CD4-positive, alpha-beta T cell treated with Interleukin-17A for 1 hour (primary cell): ENCODE measurements at places on chromosomes 11 and 22.

DNA sequence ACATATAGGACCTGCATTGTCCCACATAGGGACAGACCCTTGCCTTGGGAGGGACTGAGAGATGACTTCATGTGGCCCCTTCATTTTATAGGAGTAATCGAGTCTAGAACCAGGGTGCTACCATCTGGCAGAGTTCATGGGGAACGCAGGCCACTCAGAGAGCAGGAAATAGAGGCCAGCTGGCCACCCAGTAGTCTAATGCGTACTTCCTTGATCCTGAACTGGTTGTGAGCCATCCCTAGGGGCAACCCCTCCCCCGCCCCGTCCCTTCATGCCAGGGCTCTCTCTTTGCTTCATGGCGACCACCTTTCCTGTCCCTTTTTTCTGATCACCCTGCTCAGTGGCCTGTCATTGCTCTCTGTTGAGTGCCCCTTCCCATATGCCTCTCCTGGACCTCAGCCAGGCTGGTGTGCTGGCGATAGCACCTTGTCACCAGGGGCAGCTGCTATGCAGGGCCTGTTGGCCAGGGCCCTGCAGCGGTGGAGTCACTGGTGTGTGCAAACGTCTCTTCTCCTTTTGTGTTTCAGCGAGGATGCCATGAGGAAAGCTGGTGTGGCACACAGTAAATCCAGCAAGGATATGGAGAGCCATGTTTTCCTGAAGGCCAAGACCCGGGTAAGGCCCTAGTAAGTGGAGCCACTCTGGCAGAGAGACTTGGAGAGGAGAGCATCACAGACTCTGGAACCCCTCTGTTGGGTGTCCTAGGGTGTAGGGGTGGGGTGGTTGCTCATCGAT lies 29.3 kb downstream of the MED15 start:
- DNase-seq: no peak

- DNase-seq: peak; percentile 49
Measured at GRCh38 chr11:17352950-17353820, 1.6 kb downstream of the NCR3LG1 start.

- no peak for DNase-seq
Measured at GRCh38 chr11:11020747-11021149, 162.9 kb upstream of the ZBED5 start.

GRCh38 chr11:60899977-60900376 lies 6.4 kb downstream of the PRPF19 start:
- no peak for DNase-seq

DNA sequence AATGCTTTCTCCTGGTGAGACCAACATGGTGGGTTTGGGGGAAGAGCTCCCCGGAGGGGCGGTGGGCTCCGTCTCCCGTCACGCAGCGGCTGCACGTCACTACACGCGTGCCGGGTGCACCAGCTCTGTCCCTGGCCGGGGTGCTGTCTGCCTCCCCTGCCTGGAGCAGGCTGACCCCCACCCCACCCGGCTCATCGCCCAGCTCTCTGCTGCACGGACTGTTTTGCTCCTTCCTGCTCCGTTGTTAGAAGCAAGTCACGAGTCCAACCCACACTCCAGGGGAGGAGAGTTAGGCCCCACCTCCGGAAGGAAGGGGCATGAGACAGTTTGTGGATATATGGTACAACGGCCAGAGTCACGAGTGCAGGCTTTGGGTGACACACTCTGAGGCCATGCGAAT lies 364.9 kb downstream of the BRD1 start:
- DNase-seq: no peak
